ENCODE measurements at places on chromosomes 5 and 9.

GRCh38 chr9:101421653-101422065 lies 13.9 kb downstream of the ALDOB start:
- DNase-seq = no peak

DNA sequence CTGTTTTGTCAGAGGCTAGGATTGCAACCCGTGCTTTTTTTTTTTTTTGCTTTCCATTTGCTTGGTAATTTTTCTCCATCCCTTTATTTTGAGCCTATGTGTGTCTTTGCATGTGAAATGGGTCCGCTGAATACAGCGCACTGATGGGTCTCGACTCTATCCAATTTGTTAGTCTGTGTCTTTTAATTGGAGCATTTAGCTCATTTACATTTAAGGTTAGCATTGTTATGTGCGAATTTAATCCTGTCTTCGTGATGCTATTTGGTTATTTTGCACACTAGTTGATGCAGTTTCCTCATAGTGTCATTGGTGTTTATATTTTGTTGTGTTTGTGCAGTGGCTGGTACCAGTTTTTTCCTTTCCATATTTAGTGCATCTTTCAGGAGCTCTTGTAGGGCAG lies 36.2 kb upstream of the TAF11L2 start:
- DNase-seq = no peak

DNA sequence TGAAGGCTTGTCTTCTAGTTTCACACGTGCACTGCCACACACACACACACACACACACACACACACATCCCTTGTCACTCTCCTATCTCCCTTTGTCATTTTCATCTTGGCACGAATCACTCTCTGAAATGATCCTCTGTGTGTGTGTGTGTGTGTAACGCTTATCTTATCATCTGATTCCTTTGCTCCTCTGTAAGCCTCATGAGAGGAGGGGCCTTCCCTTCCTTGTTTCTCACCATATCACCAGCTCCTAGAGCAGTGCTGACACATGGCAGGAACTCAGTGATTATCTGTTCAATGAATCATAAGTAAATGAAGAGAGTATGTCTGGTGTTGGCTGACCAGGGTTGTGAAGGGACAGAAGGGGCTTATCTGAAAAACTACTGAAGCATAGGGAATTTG lies 53.3 kb downstream of the PDE4D start:
- DNase-seq = peak; percentile 3

- DNase-seq = no peak
Measured at GRCh38 chr5:81895307-81895706, 76.5 kb upstream of the ATG10 start.

- DNase-seq = peak; percentile 98
Measured at GRCh38 chr5:76818844-76819831, at the start of gene F2RL1. Gene F2RL1, plus strand, starts transcription at chr5:76819030. Its CDS starts 153 bp downstream, at chr5:76819183.

GRCh38 chr5:53940921-53941320 lies 369.5 kb downstream of the ARL15 start:
- no peak for DNase-seq

- peak; percentile 26 for DNase-seq
Measured at GRCh38 chr5:72790186-72790585, 26.3 kb upstream of the TNPO1 start.

DNA sequence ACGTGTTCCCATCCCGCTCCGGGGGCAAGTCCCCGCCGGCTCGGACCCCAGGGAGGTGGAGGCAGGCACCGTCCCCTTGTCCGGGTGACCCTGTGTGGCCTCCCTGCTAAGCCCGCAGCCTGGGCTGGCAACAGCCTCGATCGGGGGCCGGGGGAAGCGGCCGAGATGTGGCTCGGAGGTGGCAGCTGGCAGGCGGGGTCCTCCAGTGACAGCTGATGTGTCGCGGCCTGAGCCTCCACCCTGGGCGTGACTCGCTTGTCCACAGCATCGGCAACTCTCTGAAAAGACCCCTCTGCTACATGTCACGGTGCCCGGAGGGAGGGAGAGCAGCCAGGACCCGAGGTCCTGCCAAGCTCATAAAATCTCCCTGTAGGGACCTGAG lies 124.8 kb upstream of the IRX4 start:
- no peak for DNase-seq

- no peak for DNase-seq
Measured at GRCh38 chr9:76729980-76730737, 34.1 kb upstream of the PCA3 start.

- no peak for DNase-seq
Measured at GRCh38 chr5:156618601-156619000, 231.5 kb upstream of the PPP1R2B start.
